ENCODE measurements at places on chromosomes 7 and 10.

DNA sequence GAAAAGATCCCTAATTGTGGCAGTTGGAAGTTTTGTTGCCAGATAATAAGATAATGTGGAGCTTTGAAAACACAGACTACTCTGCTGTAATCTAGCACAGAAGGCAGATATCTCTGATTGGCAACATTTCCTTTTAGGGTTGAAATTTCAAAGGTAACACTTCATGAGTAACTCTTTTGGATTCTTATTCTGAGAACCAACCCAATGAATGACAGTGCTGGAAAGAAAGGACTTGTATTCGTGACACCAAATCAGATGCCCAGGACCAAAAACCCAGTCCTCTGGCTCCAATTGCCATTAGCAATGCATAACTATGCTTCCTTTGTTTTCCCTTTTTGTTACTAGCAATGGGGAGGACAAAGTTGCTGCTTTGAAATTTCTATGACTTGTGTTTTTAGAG lies 41.0 kb upstream of the ELMO1 start:
- no peak for DNase-seq

GRCh38 chr10:5595591-5595990 lies 70.8 kb downstream of the ASB13 start:
- no peak for DNase-seq

DNA sequence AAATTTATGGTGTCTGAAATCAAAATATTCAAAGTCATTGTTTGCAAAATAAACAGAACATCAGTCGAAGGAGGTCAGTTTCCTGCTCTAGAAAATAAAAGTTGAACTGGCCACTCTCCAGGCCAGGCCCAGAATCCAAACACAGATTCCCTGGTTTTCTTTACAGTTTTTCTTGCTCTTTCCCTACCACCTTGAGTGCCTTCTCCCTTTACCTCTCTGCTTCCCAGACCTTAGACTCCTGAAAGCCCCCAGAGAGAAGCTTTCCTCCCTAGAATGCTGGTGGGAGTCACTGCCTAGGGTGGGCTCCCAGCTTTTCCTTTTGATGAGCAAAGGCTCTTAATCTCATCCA lies 6.1 kb downstream of the DNTT start:
- DNase-seq = no peak

DNA sequence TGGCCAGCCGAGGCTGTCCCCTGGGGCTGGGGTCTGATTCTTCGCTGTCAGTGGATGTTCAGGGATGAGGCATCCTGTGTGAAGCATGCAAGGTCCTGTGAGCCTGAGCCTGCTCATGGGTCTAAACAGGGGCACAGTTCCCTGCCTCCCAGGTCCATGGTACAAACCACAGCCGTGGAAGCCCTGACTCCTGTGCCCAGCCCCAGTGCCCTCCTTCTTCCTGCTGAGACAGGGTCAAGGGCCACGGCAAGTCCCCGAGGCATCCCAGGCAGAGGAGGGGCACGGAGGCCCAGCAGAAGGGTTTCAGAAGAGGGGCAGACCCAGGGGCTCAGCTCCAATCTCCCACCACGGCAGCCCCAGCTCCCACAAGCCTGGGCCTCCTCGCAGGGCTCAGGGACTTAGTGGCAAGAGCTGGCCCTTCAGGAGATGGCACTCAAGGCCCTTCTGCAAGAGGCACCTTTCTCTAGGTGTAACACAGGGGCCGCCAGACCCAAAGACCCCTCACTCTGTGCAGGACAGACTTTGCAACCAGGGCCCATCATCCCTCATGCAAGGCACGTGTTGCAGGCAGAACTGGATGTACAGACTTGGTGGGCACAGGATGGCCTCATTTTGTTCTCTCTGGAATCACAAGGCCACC lies 248.8 kb downstream of the TCERG1L start:
- no peak for DNase-seq

DNA sequence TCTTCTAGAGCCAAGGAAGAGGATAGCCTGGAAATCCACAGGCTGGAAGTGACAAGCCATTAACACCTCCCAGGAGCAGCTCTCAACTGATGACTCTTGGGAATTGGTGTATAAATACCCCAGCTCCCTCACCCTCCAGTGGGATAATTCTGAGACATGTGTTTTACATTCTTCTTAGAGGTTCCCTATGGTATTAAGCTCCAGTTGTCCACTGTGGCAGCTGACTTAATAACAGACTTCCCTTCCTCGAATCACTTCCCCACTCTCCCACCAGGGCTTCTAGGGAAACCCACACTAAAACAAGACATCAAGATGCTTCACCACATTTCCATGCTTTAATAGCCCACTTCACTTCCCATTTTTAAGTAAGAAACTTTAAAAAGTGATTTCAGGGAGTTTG lies 47.2 kb downstream of the FAM107B start:
- no peak for DNase-seq

DNA sequence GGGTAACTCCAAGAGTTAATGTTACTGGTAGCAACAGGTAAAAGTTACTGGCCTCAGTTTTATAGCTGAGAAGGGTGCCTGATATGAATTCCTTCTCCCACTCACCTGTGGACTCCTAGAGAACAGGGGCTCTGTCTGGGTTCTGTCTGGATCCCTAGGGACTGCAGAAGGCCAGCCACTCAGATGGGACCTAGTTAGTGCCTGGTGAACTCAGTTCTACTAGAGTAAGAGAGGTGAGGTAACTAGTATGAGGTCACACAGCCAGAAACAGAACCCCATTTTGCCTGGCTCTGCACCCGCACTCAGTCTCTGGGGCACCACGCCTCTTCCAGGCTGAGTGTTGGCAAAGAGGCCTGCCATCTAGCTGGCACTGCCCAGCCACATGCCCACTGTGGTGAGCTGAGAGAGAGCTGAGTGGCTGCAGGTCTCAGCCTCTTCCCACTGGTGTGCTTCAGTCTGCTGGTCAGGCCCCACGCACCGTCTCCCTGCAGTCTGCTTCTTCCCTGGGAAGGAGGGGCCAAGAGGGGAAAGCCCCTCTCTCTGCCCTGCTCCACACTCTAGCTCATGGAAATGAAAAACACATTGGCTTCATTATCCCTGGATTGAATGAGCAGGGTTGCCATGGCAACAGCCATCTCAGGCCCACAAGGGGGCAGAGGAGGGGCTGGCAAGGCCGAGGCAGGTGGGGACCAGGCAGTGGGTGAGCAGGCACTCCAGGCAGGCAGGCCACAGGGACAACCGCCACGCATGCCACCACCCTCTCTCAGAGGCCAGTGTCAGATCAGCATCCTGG lies 110.6 kb downstream of the ZMIZ1 start:
- DNase-seq = no peak

Data from testis (tissue), 5 donors.